Fibroblast of mammary gland (primary cell): ENCODE measurements at places on chromosomes 13 and 19.

GRCh38 chr19:383922-384798 lies 24.8 kb downstream of the C2CD4C start:
- no peak for DNase-seq

GRCh38 chr13:50080911-50081678 lies 65.9 kb downstream of the KCNRG start:
- peak; percentile 31 for DNase-seq

- DNase-seq: peak; percentile 80
Measured at GRCh38 chr19:55391702-55392615, 6.2 kb downstream of the RPL28 start.

- DNase-seq: no peak
Measured at GRCh38 chr19:47998800-47999199, 4.4 kb downstream of the ELSPBP1 start.

DNA sequence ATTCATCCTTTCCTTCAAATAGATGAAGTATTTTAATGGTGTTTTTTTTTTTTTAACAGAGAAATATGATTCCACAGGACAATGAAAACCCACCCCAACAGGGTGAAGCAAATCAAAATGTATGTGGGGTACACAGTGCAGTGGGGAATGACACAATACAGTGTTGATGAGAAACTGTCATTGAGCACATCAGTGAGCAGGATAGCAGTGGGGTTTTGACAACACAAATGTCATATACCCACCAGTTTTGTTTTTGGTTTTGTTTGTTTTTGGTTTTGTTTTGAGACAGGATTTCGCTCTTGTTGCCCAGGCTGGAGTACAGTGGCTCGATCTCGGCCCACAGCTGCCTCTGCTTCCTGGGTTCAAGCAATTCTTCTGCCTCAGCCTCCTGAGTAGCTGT lies 29.2 kb downstream of the ZNF844 start:
- DNase-seq: no peak
